ENCODE measurements at places on chromosomes 16 and 17.

GRCh38 chr17:63086483-63087185, 120.6 kb downstream of the TANC2 start:
- no peak for DNase-seq

- DNase-seq = no peak
Observed at GRCh38 chr16:31133046-31133501, 2.5 kb downstream of the PRSS8 start.

DNA sequence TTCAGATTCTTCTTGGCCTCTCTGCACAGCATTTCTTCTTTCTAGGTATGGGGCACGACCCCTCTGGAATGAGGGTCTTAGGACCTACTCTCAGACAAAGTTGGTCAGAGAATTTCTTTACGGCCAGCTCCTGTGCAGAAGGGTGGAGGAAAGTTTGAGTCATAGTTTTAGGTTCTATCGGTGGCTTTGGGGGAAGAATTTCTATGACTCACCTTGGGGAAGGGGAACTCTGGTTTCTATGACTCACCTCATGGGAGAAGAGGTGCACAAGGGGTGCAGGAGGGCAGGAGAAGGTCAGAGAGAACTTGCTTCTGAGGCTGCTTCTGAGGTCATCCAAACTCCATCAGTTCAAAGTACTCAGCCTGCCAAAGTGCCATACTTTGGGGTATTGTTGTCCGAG, 2.5 kb upstream of the ABCC12 start:
- DNase-seq = no peak

DNA sequence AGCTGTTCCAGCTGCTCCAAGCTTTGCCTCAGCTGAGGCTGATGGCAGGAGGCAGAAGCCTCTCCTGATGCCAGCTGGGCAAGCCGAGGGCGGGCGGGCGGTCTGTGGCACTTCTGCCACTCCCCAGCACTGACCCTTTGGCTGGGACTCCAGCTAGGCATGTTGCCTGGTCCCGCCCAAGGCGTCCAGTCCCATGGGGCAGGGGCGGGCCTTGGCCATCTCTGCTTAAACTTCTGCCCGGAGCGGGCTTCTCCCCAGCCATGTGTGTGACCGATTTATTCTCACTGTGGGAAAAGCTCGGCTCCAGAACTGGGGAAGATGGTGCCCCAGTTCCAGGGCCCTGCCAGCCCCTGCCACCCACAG, 349.1 kb downstream of the SEC14L1 start:
- no peak for DNase-seq

GRCh38 chr17:1270210-1271029, at the start of gene BHLHA9:
BHLHA9 (plus strand) TSS chr17:1270444; CDS start chr17:1270564, 120 bp downstream.
- no peak for DNase-seq

DNA sequence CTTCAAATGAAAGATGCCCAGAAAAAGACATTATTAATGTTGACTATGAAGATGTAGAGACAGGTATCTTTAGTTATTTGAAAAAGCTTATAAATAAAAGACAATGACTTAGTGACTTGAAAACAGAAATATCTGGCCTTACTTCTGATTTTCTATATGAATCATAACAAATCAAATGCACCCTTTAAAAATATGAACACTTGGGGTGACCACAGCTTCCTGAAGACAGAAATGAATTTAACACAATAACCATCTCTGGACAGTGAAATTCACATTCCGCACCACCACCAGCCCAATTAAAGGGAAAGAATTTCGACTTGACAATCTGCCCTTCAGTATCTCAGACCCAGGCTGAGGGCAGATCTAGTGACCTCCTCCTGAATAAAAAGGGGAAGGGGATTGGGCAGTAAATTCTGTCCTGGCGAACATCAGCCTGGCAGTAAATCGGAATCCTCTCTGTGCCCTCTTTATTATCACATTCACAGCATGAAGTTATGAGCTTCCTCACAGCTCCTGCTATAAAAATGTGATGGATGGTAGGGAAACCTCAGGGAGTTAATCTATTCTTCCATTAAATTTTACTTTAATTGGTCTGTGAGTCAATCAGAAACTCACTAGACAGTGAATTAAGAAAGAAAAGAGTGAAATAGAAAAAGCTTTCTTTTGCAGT, 131.5 kb downstream of the SNX11 start:
- no peak for DNase-seq

- DNase-seq = no peak
Observed at GRCh38 chr16:88807626-88808453, 3.9 kb downstream of the APRT start.

DNA sequence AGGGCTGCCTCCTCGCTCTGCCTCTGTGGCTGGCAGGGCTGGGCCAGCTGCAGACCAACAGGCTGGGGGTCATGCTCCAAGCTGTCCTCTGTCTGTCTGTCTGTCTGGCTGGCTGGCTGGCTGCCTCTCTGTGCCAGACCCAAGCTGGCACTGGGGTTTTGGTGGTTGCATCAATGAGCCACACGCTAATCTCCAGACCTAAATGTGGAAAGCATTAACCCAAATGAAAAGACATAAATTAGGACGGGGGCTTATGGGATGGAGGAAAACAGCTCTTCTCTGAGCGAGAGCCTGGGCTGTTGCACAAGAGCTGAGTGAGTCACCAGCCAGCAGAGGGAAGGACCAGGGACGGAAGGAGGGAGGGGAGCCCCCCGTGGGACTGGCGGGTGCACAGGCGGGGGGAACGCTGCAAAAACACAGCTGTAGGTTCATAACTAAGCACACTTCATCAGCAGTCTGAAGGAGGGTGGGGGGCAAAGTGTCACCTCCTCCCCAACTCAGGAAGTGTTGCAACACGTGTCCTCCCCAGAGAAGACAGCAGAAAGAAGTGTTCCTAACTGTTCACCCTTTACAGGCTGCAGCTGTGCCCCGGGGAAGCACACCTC, 83.4 kb downstream of the GAS7 start:
- DNase-seq = no peak
